ENCODE measurements at places on chromosomes 1 and 21. TPM values are rescaled to one million over a fixed set of nuclear protein-coding genes. Genes with fewer than 3 reads are reported as not detected.
A peak's percentile ranks its signal among the peaks of the same experiment; 100 is the strongest.

DNA sequence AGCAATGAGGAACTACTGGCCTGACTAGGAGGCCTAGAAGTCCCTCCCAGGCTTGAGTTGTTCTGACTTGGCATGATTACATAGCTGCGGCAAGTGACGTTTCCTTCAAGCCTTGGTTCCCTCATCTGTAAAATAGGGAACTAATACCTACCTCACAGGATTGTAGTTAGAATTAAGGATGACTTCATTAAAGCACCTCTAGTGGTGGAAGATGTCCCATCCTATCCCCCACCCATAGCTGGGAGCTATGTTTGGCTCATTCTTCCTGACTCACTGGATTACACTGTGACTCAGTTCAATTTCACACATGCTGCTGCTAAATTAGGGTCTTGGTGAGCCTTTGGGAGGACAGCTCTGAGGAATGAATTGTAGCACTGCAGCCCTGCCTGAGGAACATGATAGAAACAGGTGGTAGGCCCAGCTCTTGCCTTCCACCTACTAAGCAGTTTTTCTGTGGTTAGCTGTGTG is 6.0 kb upstream of the SHISA4 start:
- no peak overlapping the region for H3K4me3 ChIP-seq
- DNase-seq = no peak
- peak overlapping the region; percentile 31 for H3K27ac ChIP-seq
- peaks cover 4% of the 10 kb centered on the region for H3K36me3 ChIP-seq

LCE3D gene
- not detected for total RNA-seq

DNA sequence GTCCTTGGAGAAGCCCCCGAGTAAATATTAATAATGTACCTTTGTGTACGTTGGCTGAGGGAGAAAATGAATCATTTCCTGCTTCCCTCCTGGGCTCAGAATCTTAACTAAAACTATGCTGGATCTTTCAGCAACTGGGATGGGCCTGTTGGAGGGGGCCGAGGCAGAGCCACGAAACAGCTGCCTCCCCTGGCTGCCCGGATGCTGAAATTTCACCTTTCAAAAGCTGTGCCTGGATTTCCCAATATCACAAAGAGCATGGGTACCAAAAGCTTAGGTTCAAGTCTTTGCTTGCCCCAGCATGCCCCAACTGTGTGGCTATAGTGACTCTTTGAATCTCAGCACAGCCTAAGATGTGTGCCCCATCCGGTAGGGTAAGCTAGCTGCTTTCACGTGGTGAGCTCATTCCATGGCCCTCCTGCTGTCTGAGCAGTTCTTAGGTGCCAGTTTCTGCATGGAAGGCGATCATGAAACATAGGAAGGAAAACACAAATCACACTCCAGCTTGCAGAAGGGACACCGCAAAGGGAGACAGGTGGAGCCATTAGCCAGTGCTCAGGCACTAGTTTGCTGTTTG is 473.5 kb downstream of the PTPRU start:
- no peaks in the 10 kb centered on the region for H3K36me3 ChIP-seq
- H3K4me1 ChIP-seq = peaks cover 34% of the 10 kb centered on the region
- H3K4me3 ChIP-seq = no peak overlapping the region
- peak overlapping the region; percentile 93 for H3K27ac ChIP-seq
- DNase-seq = no peak

GRCh38 chr1:36217670-36218069 is 6.6 kb upstream of the THRAP3 start:
- no peaks in the 10 kb centered on the region for H3K27me3 ChIP-seq
- H3K4me3 ChIP-seq = no peak overlapping the region
- H3K4me1 ChIP-seq = no peaks in the 10 kb centered on the region
- DNase-seq = no peak

DNA sequence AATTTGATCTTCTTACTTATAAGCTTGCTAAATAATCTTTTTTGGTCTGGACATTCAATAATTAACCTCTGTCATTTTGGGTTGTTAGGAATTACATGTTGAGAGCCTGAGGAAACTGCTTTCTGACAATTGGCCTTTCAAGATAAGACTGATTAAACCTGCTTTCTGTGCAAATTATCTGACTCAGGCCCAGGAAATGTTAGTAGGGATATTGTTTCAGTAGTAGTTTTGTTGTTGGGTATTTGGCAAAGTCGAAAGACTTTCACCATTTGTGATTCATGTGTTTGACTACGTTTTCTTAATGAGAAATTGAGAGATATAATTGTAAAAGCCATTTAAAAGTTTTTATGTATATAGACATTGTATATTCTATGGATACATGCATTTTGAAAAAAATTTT is 81.1 kb upstream of the GPR88 start:
- no peaks in the 10 kb centered on the region for H3K27me3 ChIP-seq
- DNase-seq = no peak
- peaks cover 10% of the 10 kb centered on the region for H3K4me1 ChIP-seq
- H3K36me3 ChIP-seq = no peaks in the 10 kb centered on the region

DNA sequence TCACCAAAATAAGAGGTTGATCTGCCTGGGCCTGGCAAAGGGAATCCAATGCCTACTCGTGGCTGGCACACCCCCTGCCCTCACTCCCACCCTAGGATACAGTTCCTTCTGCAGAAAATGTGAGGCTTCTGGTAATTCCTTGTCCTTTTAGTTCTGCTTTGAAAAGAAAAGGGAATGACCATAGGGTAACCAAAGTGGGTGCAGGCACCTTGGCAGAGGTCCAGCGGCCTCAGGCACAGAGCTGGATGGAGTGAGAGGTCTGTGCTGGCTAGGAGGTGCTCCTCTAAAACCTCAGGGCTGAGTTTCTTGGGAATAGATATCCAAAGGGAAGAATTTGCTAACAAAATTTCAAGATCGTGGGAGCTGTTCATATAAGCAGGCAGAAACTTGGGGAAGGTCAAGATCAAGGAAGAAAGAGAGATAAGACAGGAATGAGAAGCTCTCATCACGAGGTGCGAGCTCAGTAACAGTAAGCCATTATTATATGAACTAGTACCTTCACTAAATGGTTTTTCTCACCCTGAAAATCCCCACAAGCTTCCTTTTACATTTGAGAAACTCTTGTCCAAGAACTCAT is 293.1 kb upstream of the LYPLAL1 start:
- no peak overlapping the region for H3K27ac ChIP-seq
- H3K4me1 ChIP-seq = peaks cover 20% of the 10 kb centered on the region
- no peaks in the 10 kb centered on the region for H3K27me3 ChIP-seq
- no peak for DNase-seq
- H3K36me3 ChIP-seq = no peaks in the 10 kb centered on the region

- no peak overlapping the region for H3K27ac ChIP-seq
- H3K27me3 ChIP-seq = peaks cover 21% of the 10 kb centered on the region
- H3K4me1 ChIP-seq = no peaks in the 10 kb centered on the region
- no peak overlapping the region for H3K4me3 ChIP-seq
- DNase-seq = no peak
- no peaks in the 10 kb centered on the region for H3K36me3 ChIP-seq
Measured at GRCh38 chr1:20445956-20446355, 40.1 kb downstream of the CAMK2N1 start.

DNA sequence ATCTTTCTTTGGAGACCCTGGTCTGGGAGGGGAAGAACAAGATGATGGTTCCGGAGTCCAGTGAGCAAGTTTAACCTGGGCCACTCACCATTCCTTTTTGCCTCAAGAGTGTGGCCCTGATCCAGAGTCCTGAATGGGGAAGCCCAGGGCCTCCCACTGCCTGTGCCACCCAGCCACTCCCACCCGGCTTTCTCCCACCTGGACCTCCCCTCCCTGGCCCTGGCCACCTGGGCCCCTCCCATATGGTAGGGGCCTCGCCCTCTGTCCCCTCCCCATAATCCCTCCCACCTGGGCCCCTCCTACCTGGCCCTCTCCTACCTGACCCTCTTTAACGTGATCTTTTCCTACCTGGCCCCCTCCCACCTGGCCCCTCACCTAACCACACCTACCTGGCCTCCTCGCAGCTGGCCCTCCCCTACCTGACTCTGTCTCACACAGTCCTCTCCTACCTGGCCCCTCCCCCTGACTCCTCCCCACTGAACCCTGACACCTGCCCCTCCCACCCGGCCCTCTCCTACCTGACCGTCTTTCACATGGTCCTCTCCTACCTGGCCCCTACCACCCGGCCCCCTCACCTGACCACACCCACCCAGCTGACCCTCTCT is 220.7 kb upstream of the VAMP3 start:
- H3K27ac ChIP-seq = peak overlapping the region; percentile 97
- no peak for DNase-seq
- H3K36me3 ChIP-seq = peaks cover 2% of the 10 kb centered on the region
- peaks cover 32% of the 10 kb centered on the region for H3K4me1 ChIP-seq
- no peaks in the 10 kb centered on the region for H3K27me3 ChIP-seq

DNA sequence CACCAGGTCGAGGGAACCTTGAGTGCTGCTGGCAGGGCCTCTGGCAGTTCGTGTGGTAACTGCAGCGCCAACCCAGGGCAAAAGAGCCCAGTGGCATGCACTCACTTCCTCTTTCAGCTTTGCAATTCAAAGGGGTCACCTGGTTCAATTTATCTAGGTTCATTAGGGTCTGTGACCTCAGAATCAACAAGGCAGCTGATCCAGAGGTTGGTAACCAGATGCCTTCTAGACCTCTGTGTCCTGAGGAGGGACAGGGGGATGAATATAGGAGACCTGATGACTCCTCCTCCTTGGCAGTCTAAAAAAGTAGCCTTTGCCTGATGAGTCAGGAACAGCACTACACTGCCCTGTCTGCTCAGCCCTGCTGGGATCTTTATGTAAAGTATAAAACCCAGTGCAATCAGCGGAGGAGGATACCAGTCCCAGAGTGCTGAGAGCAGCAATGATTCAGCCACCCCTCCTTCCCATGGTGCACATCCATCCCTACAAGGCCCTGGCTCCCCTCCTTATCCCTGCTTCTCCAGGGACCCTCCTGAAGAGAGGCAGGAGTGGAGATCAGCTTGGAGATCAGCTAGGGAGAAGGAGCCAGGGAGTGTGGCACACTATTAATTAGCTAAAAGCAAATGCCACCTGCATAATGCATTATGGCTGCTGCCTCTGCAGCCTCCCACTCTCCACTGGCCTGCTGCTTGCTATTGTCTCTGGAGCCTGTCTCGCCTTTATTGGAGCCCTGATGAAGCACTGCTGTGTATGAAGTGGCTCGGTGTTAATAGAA is 11.2 kb upstream of the FMOD start:
- peaks cover 2% of the 10 kb centered on the region for H3K36me3 ChIP-seq
- H3K27ac ChIP-seq = no peak overlapping the region
- H3K4me1 ChIP-seq = peaks cover 6% of the 10 kb centered on the region

VSIG8 gene
- total RNA-seq = not detected

GRCh38 chr1:31961536-31961935 is 23.4 kb upstream of the PTP4A2 start:
- no peaks in the 10 kb centered on the region for H3K27me3 ChIP-seq
- H3K4me1 ChIP-seq = peaks cover 8% of the 10 kb centered on the region
- DNase-seq = no peak
- H3K27ac ChIP-seq = no peak overlapping the region
- no peak overlapping the region for H3K4me3 ChIP-seq
- no peaks in the 10 kb centered on the region for H3K36me3 ChIP-seq

DNA sequence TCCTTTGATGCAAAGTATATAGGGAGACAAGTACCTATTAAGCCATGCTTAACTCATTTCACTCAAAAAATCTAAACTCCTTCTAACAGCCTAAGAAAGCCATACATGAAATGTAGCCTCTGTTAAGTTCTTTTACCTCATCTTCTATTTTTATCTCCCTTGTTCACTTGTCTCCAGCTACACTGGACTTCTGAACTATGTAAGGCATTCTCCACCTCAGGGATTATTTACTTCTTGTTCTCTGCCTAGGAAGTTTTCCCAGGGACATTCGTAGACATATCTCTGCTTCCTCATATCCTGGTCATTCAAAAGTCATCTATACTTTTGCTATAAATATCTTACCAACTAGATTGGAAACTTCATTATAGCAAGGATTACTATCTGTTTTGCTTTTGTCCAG is 96.9 kb downstream of the COP1 start:
- peaks cover 11% of the 10 kb centered on the region for H3K4me1 ChIP-seq
- no peaks in the 10 kb centered on the region for H3K27me3 ChIP-seq
- H3K27ac ChIP-seq = peak overlapping the region; percentile 35
- peaks cover 31% of the 10 kb centered on the region for H3K36me3 ChIP-seq

- DNase-seq = no peak
- H3K27me3 ChIP-seq = no peaks in the 10 kb centered on the region
- peaks cover 55% of the 10 kb centered on the region for H3K36me3 ChIP-seq
- no peak overlapping the region for H3K4me3 ChIP-seq
Measured at GRCh38 chr1:236023926-236024565, 40.8 kb downstream of the NID1 start.

- peaks cover 3% of the 10 kb centered on the region for H3K36me3 ChIP-seq
- no peaks in the 10 kb centered on the region for H3K27me3 ChIP-seq
- peak overlapping the region; percentile 92 for H3K27ac ChIP-seq
- no peak for DNase-seq
- peak overlapping the region; percentile 33 for H3K4me3 ChIP-seq
Measured at GRCh38 chr1:51661081-51661518, 44.2 kb downstream of the OSBPL9 start.

NBPF9 gene
- 34.5 TPM for total RNA-seq

DNA sequence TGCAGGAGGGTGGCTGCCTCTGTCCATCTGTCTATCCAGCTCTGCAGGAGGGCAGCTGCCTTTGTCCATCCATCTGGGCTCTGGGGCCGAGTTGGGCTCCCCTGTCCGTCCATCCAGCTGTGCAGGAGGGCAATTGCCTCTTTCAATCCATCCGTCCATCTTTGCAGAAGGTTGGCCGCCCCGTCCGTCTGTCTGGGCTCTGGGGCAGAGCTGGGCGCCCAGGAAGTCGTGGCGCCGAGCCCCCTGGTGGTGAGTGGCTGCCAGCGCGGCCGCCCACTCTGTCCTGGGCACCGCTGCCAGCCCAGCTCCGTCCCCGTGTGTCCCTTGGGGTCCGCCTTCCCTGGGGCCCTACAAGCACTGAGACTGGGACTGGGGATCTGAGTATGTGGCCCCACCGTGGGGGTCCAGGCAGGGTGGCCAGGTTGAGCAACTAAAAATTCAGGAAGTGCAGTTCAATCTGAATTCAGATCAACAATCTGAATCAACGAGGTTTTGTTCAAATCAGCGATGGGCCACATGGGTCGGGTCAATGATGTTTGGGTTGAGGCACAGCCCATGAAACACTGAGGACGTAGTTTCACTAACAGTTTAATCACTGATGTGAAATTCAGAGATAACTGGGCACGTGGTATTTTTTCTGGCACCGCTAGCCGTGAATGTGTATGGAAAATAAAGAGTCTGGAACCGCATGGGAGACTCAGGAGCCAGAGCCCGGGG is 99.1 kb upstream of the ACTRT2 start:
- no peak overlapping the region for H3K4me3 ChIP-seq
- H3K27me3 ChIP-seq = no peaks in the 10 kb centered on the region
- no peak overlapping the region for H3K27ac ChIP-seq
- no peaks in the 10 kb centered on the region for H3K4me1 ChIP-seq

GRCh38 chr1:18571275-18571674 is 59.4 kb upstream of the PAX7 start:
- H3K27ac ChIP-seq = no peak overlapping the region
- no peaks in the 10 kb centered on the region for H3K27me3 ChIP-seq
- H3K4me3 ChIP-seq = no peak overlapping the region
- H3K4me1 ChIP-seq = no peaks in the 10 kb centered on the region
- H3K36me3 ChIP-seq = no peaks in the 10 kb centered on the region
- DNase-seq = no peak

DNA sequence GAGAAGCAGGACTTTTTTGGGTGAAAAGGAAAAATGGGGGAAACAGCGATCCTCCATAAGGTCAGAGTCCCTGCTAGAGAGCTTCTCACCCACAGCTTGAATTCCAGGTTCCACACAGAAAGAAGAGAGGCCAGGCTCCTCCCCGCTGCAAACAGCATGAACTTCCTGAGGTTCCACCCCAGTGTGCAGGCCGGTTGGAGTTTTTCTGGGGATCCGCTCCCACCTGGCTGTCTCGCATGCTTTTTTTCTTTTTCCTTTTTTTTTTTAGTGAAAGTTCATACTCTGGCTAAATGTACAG is 595.1 kb upstream of the ZP4 start:
- peak overlapping the region; percentile 97 for H3K27ac ChIP-seq
- peak overlapping the region; percentile 84 for H3K4me3 ChIP-seq
- peaks cover 6% of the 10 kb centered on the region for H3K36me3 ChIP-seq
- no peaks in the 10 kb centered on the region for H3K27me3 ChIP-seq
- peaks cover 57% of the 10 kb centered on the region for H3K4me1 ChIP-seq
- no peak for DNase-seq

WNT2B gene
- 2.3 TPM for total RNA-seq
